Mammary epithelial cell (primary cell): ENCODE measurements at places on chromosomes 11 and 22.

- no peak for DNase-seq
These were observed 1.2 kb upstream of the CXCR5 start for GRCh38 chr11:118882491-118882890.

DNA sequence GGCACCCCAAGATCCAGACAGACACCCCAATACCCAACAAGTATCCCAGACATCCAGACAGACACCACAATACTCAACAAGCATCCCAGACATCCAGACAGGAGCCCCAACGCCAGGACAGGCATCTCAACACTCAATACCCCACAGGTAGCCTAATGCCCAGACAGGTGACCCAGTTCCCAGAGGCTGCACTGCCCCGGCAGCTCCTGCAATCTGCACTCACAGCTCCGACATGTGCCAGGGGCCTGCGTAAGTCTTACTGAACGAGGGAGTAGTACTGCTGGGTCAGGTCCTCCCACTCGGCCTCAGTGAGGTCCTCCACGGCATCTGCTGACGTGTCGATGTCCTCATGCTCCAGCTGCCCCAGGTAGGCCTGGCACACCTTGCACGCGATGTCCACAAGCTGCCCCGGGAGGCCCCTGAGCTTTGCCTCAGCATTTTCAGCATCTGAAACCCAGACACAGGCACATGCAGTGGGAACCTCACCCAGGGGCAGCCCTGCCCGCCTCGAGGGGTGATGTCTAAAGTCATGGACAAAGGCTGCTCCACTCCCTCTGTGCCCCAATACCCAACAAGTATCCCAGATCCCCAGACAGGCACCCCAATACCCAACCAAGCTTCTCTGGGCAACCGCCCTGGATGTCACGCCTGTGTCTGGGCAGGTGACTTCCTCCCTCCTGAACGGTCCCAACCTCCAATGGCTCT lies 16.6 kb downstream of the TTLL8 start:
- no peak for DNase-seq

DNA sequence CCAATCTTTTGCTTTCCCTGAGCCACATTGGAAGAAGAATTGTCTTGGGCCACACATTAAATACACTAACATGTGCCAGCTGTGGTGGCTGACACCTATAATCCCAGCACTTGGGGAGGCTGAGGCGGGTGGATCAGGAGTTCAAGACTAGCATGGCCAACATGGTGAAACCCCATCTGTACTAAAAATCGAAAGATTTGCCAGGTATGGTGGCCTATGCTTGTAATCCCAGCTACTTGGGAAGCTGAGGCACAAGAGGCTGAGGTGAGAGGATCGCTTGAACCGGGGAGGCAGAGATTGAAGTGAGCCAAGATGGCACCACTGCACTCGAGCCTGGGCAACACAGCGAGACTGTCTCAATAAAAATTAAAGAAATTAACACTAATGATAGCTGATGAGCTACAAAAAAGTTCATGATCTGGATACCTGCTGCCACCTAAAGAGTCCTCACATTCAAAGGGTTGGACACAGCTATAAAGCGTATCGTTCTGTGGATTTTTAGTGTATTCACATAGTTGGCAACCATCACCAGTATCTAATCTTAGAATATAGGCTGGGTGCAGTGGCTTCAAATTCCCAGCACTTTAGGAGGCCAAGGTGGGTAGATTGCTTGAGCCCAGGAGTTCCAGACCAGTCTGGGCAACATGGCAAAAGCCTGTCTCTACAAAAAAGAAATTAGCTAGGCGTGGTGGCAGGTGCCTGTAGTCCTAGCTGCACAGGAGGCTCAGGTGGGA lies 3.4 kb upstream of the LDHC start:
- DNase-seq, result peak; percentile 57

DNA sequence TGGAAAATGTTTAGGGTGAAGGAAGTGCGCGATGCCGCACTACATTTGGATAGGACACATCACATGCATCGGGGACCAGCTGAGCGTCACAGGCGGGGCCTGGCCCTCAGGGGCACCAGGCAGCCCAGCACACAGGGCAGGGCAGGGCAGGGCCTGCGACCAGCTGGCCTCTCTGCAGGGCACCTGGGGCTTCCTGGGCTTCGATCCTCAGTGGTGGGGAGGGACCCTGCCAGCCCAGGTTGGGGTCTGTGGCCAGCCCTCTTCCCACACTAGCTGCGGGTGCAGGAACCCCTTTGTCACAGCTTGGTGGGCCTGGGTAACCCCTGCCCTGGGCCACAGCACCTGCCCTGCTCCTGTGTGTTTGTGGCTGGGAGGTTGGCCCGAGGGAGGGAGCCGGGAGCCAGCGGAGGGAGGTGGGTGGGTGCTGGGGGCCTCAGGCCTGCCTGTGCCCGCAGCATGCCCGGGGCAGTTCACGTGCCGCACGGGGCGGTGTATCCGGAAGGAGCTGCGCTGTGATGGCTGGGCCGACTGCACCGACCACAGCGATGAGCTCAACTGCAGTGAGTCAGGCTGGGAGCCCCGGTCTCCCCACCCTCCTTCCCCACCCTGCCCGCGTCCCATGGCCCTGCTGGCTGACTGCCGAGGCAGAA lies 37.9 kb downstream of the ST14 start:
- no peak for DNase-seq

- no peak for DNase-seq
These were observed 95.9 kb downstream of the C11orf58 start for GRCh38 chr11:16834384-16834783.

- no peak for DNase-seq
These were observed 108.1 kb downstream of the INSC start for GRCh38 chr11:15222777-15223176.

DNA sequence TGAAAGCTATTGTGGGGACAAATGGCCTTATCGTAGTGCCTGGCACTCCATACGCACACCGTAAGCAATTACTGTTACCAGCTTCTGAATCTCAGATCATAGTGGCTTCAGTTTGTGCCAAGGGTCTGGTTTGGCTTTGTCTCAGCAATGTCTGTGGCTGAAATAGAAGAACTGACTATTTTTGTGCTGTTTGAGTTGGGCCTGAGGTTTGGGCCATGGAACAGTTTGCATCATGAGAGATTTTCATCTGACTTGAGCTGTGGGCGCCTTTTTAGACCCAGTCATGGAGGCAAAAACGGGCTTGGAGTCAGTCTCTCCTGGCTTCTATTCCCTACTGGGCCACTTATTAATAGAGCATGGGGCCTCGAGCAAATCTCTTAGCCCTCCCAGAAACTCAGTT lies 121.1 kb upstream of the CRYBB3 start:
- no peak for DNase-seq

- DNase-seq, result no peak
These were observed 226.1 kb upstream of the POU2AF2 start for GRCh38 chr11:111019451-111019850.

DNA sequence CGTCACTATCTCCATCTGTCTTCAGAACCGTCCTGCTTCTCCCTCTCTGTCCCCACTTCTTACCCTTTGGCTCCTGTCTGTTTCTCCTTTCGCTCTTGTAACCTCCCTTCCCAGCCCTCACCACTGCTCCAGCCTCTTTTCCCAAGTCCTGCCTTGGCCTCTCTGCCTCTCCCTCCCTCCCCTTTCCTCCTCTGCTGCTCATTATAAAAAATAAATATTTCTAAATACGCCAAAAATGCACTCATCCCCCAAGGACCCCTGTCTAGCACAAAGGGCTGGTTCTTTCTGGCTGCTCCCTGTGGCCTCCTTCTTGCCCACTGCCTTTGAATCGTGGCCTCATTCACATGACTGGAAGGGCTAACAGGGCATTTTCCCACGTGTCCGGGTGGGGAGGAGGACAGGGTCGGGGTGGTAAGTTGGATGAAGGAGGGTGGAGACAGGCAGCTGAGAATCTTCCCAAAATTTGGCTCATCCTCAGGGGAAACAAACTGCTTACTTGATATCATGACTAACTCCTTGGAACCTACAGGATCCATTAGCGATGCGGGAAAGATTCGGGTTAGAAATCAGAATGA lies 26.4 kb upstream of the OAF start:
- no peak for DNase-seq

- no peak for DNase-seq
These were observed 62.3 kb upstream of the ANO5 start for GRCh38 chr11:22130462-22131053.

DNA sequence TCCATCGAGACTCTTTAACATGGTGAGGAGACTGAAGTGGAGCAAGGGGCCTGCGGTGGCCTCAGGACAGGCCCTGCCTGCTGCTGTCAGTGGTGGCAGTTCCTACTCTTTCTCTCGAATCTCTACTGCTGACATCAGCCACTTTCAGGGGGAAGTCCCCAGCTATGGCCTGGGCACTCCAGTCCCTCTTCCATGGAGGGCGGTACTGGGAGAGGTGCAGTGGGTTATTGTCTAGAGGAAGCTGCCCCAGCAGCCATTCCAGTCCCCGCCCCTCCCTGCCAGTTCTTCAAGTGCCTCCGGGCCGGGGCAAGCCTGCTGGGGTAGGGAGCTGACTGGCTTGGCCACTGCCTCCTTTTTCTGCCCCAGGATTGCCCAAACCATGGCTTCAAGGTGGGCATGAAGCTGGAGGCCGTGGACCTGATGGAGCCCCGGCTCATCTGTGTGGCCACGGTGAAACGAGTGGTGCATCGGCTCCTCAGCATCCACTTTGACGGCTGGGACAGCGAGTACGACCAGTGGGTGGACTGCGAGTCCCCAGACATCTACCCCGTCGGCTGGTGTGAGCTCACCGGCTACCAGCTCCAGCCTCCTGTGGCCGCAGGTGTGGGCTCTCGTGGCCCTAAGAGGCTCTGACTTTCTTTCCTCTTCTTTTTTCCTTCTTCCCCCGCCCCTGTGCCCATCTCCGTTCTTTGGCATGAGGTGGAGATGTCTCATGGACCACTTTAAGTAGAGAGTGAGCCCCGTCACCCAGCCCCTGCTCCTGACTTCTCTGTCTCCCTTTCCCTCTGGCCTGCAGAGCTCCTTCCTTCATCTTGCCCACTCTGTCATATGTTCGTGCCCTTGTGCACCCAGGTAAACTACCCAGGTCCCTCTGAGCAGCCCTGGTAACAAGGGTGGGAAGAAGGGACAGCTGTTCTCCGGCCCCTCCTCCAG lies 13.7 kb downstream of the CHADL start:
- no peak for DNase-seq

GRCh38 chr11:18191376-18191775 lies 18.7 kb downstream of the MRGPRX4 start:
- no peak for DNase-seq

DNA sequence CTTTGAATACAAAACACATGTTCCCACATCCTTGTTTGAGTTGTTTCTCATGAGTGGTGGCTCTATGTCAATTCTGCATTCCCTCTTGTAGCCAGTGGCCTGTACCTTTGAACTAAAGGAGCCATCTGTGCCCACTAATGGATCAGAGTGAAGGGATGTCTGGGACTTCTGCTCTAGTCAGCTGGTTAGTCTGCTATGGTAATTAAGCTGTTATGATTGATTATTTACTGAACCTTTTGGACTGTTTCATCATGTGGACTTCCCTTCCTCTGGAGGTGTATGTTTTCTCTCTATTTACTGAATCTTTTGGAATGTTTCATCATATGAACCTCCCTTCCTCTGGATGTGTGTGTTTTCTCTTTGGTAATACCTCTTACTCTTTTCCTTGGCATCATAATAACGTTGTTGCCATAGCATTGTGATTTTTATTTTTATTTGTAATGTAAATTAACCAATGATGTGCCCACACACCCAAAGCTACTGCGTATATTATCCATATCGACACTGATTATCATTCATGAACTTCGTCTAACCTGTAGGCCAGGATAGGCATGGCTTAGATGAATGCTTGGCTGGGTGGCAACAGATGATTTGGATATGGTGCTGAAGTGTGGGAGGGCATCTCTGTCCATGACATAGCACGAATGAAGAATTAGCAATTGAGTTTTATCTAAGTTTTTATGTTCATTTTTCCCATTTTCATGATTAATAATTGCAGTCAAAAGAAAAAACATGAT lies 112.3 kb upstream of the SORL1-AS1 start:
- DNase-seq, result no peak

DNA sequence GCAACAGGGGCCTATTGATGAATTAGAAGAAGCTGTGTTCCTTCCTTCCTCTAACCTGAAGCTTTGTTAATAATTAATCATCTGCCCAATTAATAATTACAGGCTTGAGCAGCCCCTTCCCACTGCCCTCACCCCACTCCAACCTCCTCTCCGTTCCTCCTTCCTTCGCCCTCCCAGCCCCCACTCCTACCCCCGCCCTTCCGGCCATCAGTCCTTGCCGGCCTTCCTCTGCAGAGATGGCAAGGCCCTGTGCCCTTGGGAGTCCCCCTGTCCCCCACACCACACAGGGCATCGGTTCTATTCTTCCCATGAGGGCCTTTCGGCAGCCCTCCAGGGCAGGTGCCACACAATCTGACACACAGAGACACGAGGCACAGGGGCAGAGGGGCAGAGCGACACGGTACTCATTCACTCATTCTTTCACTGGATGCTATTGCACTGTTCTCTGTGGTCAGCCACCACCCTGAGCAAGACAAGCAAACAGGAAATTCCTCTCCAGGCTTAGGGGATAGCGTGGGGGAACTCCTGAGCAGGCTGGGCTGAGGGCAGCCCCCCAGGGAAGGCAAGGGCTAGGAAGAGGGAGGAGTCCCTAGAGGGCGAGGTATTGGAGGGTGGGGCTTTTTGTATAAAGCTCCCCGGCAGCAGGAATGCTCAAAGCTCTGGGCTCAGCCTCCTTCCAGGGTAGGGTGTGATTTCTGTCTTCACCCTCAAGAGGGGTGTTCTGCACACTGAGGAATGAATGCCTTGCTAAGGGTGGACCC lies 14.7 kb downstream of the MGAT3 start:
- DNase-seq, result peak; percentile 21

- DNase-seq, result no peak
These were observed 16.7 kb upstream of the TMPRSS4 start for GRCh38 chr11:118060081-118060661.

- no peak for DNase-seq
These were observed 574.7 kb downstream of the TBC1D22A start for GRCh38 chr22:47337161-47337621.

DNA sequence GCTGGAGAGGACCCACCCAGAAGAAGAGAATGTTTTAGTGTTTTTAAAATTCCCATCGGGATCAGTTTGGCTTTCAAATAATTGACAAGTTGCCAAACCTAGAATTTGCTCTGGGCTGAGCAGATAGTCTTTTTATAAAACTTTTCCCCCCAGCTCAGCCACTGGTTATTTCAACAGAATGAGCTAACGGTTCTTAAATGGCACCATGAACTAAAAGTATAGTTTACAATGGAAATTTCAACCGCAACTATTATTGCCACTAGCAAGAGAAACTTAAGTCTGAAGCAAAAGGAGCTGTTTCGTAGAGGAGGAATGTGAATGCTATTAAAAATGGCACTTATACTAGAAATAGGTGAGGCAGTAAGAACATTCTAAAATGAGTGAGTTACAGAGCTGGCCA lies 3.4 kb downstream of the DKK3 start:
- no peak for DNase-seq

- DNase-seq, result no peak
These were observed 373.0 kb upstream of the LARGE1 start for GRCh38 chr22:34293324-34293723.

DNA sequence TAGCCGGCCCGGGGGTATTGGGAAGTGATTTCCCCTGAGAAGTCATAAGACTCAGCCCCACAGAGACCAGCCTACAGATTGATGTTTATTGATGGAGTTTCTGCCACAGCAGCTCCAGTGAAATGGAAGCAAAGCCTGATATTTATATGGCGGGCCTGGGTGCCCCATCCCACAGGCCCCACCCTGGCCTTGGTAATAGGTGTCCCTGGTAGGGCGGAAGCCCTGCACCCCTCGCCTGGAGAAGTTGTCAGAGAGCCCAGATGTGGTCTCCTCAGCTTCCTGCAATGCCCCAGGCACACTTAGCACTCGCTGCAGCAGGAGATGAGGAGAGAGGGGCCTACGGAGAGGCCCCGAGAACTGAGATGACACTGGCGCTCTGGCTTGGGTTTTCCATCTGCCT lies 107.4 kb downstream of the MORC2 start:
- no peak for DNase-seq

GRCh38 chr11:126647735-126648134 lies 292.2 kb downstream of the ST3GAL4 start:
- peak; percentile 92 for DNase-seq
